GM12878 (cell line): ENCODE measurements at places on chromosomes 6 and 20.

GRCh38 chr6:139832493-139833305 is 458.3 kb upstream of the CITED2 start:
- H3K27ac ChIP-seq, result no peak overlapping the region
- no peaks in the 10 kb centered on the region for H3K27me3 ChIP-seq
- no peak for DNase-seq
- no peaks in the 10 kb centered on the region for H3K4me1 ChIP-seq

DNA sequence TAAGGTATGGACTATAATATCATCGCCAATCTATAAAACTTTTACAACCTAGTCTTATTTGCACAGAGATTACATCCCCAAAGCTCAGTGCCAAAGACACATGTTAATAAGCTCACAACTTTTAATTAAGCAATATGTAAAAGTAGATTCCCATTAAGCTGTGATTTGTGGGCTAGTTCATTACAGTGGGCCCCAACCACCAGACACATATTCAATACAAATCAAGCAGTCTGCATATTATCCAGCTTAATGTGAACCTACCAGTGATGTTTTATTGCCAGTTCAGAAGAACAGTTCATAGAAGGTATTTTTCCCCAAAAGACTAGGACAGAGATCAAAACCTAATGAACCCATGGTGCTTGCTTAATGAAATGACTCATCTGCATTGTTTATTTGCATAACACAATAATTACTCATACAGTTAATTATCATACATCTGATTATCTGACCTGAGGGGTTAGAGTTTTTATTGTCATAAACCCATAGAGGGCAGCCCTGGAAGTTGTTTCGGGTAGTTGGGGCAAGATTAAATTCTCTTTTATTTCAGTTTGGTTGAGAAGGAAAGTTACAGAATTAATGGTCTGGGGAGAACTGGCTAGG is 831.0 kb downstream of the TFAP2A start:
- H3K36me3 ChIP-seq, result no peaks in the 10 kb centered on the region
- no peak overlapping the region for H3K4me3 ChIP-seq
- H3K27me3 ChIP-seq, result no peaks in the 10 kb centered on the region
- no peaks in the 10 kb centered on the region for H3K4me1 ChIP-seq

DNA sequence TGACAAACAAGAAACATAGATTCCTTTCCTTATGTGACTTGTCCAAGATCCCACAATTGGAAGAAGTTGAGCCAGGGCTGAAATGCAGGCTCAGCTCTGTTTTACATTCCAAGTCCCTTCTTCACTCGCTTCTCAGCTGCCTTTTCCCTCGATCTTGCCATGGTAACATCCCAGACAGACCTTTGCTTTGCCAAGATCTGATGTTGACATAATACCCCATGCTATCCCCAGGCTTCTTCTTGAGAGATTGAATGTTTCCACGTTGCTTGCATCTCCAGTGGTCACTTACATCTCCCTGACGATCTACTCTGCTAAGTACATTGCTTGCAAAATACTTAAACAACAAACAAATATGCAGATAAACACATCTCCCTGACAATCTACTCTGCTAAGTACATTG is 63.5 kb downstream of the TBXT start:
- H3K36me3 ChIP-seq, result no peaks in the 10 kb centered on the region
- no peaks in the 10 kb centered on the region; the same call in 1 of the 2 replicates for H3K4me1 ChIP-seq
- H3K4me3 ChIP-seq, result no peak overlapping the region
- H3K27ac ChIP-seq, result no peak overlapping the region

GRCh38 chr6:11275598-11275997 is 43.1 kb upstream of the NEDD9 start:
- peak overlapping the region; percentile 95 for H3K27ac ChIP-seq
- no peaks in the 10 kb centered on the region for H3K27me3 ChIP-seq
- peaks cover 46% of the 10 kb centered on the region for H3K4me1 ChIP-seq

DNA sequence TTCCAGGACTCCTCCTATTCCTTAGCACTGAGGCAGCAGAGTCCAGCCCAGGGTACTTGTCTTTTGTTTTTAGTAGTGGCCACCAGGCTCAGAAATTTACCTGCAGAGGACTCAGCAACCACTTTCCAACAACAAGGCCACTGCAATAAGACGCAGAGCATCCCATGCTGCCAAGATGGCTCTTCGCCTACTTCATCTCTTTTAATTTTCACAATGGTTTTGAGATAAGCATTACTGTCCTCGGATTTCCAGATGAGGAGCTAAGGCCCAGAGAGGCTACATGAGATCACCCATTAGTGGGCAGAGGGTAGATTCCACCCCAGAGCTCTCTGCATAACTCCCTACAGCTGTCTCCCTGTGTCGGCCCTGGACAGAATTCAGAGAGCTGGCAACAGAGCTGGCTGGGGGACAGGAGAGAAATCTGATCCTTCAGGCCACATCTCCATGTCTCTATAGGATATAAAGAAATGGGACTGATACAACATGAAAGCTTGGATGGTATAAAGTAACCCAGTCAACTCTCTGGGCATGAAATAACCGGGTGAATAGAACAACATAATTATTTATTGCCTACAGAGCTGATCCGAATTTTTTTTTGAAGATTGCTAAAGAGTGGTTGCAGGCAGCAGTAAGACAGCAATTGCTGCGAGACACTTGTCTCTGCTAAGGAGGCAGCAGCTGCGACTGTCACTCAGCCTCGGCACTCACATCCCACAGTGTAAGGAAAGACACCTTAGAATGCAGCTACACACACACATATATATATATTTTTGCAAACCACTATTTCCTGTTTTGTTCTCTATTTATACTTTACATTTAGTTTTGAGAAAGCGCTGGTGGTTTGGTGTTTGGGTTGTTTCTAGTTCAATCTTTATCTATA is 37.2 kb downstream of the SCML4 start:
- peaks cover 6% of the 10 kb centered on the region; the same call in 1 of the 2 replicates for H3K4me1 ChIP-seq
- H3K4me3 ChIP-seq, result no peak overlapping the region
- H3K27ac ChIP-seq, result no peak overlapping the region
- DNase-seq, result peak; percentile 21
- H3K27me3 ChIP-seq, result no peaks in the 10 kb centered on the region; the same call in none of the 2 replicates
- H3K36me3 ChIP-seq, result no peaks in the 10 kb centered on the region

DNA sequence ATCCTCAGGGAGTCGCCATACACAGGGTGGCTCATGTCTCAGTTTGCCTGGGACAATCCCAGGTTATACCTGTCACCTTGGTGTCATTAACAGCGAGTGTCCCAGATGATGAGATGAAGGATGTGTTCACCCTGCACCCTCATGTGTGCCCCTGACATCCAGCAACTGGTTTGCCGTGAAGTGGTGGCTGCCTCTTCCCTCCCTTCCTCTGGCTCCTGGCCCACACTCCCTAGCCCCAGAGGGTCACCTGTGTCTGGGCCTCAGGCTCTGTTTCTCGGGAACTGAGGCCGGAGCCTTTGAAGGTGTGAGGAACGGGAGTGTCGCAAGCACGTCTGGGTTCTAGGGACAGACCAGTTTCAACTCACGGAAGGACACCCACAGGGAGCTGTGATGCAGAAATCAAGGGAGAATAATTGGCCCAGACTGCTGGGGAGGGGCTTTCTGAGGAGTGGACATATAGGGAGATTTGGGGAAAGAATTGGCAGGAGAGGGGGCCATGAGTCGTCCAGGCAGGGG is 35.8 kb upstream of the PHACTR3 start:
- no peaks in the 10 kb centered on the region for H3K36me3 ChIP-seq
- H3K4me1 ChIP-seq, result 0 out of 2 replicates have a peak, but pooled peaks cover 2% of the 10 kb centered on the region
- H3K4me3 ChIP-seq, result no peak overlapping the region
- H3K27ac ChIP-seq, result no peak overlapping the region

GRCh38 chr20:64166721-64167615 is 2.7 kb downstream of the MYT1 start:
- H3K27ac ChIP-seq, result no peak overlapping the region
- DNase-seq, result no peak
- no peak overlapping the region for H3K4me3 ChIP-seq
- peaks cover 4% of the 10 kb centered on the region for H3K27me3 ChIP-seq

- no peak for DNase-seq
- no peak overlapping the region for H3K27ac ChIP-seq
- no peak overlapping the region for H3K4me3 ChIP-seq
These were observed 4.3 kb downstream of the AK9 start for GRCh38 chr6:109686566-109687265.

DNA sequence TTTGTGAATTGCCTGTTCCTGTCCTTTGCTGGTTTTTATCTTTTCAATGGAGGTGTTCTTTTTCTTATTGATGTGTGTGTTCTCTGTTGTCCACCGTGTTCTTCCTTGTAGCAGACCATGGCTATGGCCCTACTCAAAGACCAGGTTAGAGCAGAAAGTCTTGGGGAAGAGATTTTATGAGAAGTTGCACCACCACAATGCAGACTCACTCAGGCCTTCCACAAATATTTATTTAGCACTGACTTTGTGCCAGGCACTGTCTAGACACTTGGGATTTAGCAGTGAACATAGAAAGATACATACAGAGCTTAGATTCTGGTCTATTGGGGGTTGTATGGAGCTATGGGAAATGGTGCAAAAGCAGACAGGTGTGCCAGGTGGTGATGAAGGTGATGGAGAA is 98.8 kb downstream of the DTD1 start:
- no peaks in the 10 kb centered on the region for H3K36me3 ChIP-seq
- DNase-seq, result no peak
- no peak overlapping the region for H3K4me3 ChIP-seq
- H3K27me3 ChIP-seq, result no peaks in the 10 kb centered on the region

GRCh38 chr6:7758456-7758855 is 32.6 kb downstream of the BMP6 start:
- no peak overlapping the region for H3K4me3 ChIP-seq
- H3K4me1 ChIP-seq, result no peaks in the 10 kb centered on the region
- DNase-seq, result no peak
- H3K36me3 ChIP-seq, result no peaks in the 10 kb centered on the region
- H3K27me3 ChIP-seq, result no peaks in the 10 kb centered on the region

GRCh38 chr6:28643017-28643740 is 117.5 kb downstream of the GPX5 start:
- no peaks in the 10 kb centered on the region for H3K36me3 ChIP-seq
- DNase-seq, result peak; percentile 36
- no peaks in the 10 kb centered on the region for H3K4me1 ChIP-seq
- H3K27me3 ChIP-seq, result no peaks in the 10 kb centered on the region
- H3K27ac ChIP-seq, result no peak overlapping the region
- H3K4me3 ChIP-seq, result no peak overlapping the region

DNA sequence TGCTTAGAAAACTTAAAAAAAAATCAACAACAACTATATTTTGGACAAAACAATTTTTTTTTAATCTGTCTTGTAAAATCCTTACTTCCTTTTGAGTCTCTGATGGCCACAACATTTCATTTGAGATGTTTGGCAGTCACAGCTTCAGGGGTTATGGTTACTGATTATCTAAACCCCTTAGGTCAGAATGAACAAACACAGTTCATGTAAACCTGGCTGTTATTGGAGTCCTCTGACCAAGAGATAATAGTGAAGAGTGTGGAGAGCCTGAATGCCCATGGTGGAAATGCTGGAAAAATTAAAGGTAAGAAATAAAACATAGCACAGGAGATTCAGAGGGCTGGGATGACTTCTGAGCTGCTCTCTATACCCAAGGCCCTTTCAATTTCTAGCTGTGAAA is 38.2 kb downstream of the TMX4 start:
- H3K4me3 ChIP-seq, result no peak overlapping the region
- H3K36me3 ChIP-seq, result peaks cover 2% of the 10 kb centered on the region
- no peak overlapping the region for H3K27ac ChIP-seq
- no peak for DNase-seq
- no peaks in the 10 kb centered on the region for H3K27me3 ChIP-seq

GRCh38 chr20:63751471-63752271 is 12.1 kb downstream of the SLC2A4RG start:
- no peaks in the 10 kb centered on the region for H3K36me3 ChIP-seq
- no peak for DNase-seq
- H3K4me3 ChIP-seq, result no peak overlapping the region

DNA sequence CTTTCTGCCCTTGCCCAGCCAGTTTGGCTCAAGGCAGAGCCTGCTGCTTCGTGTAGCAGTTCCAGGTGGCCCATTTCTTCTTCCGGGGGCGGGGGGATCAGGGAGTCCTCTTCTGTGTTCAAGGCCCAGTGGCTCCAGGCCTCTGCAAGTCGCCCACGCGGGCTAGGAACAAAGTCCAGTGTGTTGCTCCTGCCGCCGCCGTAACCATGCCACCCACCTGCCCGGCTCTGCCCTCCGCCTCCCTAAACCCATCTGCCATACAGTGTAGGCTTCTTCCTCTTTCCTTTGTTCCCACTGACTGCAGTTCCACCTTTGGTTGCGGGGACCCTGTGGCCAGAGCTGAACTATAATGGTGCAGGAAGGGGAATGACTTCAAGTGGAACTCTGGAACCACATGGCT is 43.9 kb upstream of the SRF start:
- no peaks in the 10 kb centered on the region for H3K36me3 ChIP-seq
- H3K27me3 ChIP-seq, result peaks cover 1% of the 10 kb centered on the region; the same call in 1 of the 2 replicates
- H3K27ac ChIP-seq, result no peak overlapping the region
- no peak overlapping the region for H3K4me3 ChIP-seq
- no peaks in the 10 kb centered on the region for H3K4me1 ChIP-seq
- DNase-seq, result no peak

DNA sequence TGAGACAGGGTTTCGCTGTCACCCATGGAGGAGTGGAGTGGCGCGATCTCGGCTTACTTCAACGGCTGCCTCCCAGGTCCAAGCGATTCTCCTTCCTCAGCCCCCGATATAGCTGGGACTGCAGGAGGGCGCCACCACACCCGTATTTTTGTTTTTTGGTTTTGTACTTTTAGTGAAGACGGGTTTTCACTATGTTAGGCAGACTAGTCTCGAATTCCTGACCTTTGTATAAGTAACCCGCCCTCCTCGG is 115.4 kb upstream of the BTN3A2 start:
- DNase-seq, result peak; percentile 58
- peak overlapping the region; percentile 91 for H3K27ac ChIP-seq
- H3K4me1 ChIP-seq, result no peaks in the 10 kb centered on the region; the same call in 1 of the 2 replicates
- no peaks in the 10 kb centered on the region for H3K27me3 ChIP-seq
- no peaks in the 10 kb centered on the region for H3K36me3 ChIP-seq

GRCh38 chr6:43267619-43268354 is 24.5 kb downstream of the TTBK1 start:
- H3K27ac ChIP-seq, result no peak overlapping the region
- no peaks in the 10 kb centered on the region for H3K36me3 ChIP-seq
- H3K4me3 ChIP-seq, result no peak overlapping the region
- no peak for DNase-seq

DNA sequence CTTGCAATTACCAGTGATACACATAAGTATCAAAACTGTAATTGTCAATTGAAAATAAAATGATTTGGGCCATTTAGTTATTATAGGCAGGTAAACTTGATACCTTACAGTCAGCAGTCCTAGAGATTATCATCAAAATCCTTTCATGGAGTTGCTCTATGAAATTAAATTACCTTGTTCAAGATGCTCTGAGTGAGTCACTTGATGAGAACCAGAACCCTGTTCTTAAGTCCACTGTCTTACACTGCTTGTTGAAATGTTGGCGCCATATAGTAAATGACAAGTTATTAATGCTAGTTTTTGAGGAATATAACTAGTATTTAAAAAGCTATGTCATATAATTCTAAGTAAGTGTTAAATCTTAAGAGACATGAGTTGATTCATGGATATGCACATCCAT is 37.2 kb upstream of the BAG2 start:
- no peaks in the 10 kb centered on the region for H3K27me3 ChIP-seq
- H3K36me3 ChIP-seq, result no peaks in the 10 kb centered on the region; the same call in 1 of the 2 replicates
- no peak for DNase-seq
- H3K4me3 ChIP-seq, result no peak overlapping the region
- H3K27ac ChIP-seq, result no peak overlapping the region

GRCh38 chr6:109743739-109744138 is 52.6 kb downstream of the FIG4 start:
- H3K27me3 ChIP-seq, result no peaks in the 10 kb centered on the region
- H3K27ac ChIP-seq, result no peak overlapping the region
- H3K4me3 ChIP-seq, result no peak overlapping the region
- no peak for DNase-seq

- no peak overlapping the region for H3K27ac ChIP-seq
- no peak for DNase-seq
- no peaks in the 10 kb centered on the region for H3K4me1 ChIP-seq
- H3K27me3 ChIP-seq, result peaks cover 5% of the 10 kb centered on the region; the same call in 1 of the 2 replicates
- H3K4me3 ChIP-seq, result no peak overlapping the region
These were observed 12.8 kb upstream of the PLEKHG1 start for GRCh38 chr6:150586850-150587359.
